ENCODE measurements at places on chromosomes 16 and 17.

GRCh38 chr17:83083368-83084201 lies 4.2 kb downstream of the METRNL start:
- DNase-seq: peak; percentile 47

- no peak for DNase-seq
These were observed 18.4 kb upstream of the USP36 start for GRCh38 chr17:78859051-78859450.

GRCh38 chr17:50689956-50690886 lies 17.5 kb downstream of the ANKRD40 start:
- DNase-seq: no peak

DNA sequence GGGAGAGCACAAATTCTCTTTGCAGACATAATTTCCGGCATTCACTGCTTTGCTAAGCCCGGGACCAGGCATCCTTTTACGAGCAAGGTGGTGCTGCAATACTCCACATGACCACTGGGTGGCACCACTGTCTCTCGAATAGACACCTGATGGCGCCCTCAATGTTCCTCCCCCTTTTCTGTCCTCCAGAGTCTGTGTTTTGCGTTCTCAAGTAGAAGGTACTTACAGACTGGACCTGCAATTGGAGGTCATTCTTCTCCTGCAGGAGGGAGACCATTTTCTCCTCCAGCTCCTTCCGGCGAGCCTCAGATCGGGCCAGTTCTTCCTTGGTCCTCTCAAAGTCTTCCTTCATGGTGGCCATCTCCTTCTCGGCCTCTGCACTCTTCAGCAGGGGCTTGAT lies 45.2 kb downstream of the MYH13 start:
- DNase-seq: peak; percentile 49

DNA sequence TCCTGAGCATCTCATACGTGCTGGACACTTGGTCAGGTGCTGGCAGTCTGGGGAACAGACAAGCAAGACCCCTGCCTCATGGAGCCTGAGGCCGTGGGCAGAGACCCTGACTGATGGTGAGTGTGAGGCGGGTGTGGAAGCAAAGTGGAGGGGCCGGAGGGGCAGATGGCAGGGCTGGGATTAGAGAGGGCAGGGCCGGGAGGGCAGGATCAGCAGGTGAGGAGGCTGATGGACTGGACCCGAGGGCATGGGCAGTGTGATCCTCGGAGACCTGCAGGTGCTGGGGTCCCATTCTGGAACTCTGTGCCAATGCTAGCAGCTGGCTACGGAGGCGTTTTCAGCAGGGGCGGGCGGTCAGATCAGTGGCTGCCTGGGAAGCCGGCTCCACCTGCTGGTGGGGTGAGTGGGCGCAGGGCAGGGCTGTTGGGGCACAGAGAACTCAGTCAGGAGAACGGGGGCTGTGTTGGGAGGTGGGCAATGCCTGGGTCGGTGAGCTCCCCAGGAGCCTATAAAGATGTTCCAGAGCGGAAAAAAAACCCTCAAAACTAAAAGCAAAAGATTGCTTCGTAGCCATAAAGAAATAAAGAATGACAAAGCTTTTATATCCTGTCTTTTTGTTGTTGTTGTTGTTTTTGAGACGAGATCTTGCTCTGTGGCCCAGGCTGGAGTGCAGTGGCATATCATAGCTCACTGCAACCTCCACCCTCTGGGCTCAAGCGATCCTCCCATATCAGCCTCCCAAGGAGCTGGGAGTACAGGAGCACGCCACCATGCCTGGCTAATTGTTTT lies 8.9 kb upstream of the C16orf74 start:
- no peak for DNase-seq

DNA sequence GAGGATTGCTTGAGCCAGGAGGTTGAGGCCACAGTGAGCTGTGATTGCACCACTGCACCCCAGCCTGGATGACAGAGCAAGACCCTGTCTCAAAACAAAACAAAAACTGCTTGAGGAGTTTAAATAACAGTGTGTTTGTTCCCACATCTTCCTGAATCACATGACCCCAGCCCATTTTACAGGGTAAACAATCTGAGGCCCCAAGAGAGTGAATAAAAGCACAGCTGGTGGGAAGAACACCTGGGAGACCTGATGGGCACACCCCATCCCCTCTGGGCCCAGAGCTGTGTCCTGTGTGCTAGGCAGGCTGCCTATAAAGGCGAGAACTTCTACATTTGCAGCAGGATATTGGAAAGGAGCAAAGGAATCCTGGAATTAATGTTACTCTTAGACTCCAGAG lies 69.6 kb downstream of the PLXDC1 start:
- DNase-seq: no peak

DNA sequence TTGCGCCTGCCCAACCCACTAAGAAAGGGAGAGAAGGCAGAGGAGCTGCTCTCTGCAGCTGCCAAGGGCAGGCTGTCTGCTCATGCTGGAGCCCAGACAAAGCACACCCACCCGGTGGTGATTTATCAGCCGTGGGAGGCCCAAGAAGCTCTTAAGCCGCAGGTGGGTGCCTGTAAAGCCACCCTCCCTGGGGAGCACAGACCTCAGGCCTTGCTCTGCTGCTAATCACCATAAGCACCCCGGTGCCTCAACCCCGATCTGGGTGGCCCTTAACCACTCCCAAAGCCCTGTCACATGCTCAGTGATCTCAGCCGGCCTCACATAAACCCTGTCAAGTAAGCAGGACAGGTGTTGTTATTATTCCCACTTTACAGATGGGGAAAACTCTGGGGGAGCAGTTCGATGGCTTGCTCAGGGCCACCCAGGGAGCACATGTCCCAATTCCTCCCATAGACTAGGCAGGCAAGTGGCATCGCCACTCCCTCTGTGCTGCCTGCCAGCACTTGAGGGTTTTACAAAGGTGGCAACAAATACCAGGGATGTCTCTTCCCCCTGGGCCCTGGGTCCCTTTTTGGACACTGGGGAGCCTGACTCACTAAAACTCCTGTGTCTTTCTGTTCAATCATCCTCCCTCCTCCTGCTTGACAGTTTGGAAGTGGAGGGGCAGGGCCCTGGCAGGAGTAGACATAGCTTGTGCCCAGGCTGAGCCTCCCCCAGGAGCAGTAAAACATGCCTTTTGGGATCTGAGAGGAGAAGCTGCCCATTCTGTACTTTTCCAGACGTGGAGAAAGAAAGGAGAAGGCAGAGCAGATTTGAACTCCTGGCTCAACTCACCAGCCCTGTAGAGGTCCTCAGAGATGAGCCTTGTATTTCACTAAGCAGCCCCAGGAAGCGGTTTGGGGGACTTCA lies 299.3 kb downstream of the SOX9 start:
- DNase-seq: no peak

DNA sequence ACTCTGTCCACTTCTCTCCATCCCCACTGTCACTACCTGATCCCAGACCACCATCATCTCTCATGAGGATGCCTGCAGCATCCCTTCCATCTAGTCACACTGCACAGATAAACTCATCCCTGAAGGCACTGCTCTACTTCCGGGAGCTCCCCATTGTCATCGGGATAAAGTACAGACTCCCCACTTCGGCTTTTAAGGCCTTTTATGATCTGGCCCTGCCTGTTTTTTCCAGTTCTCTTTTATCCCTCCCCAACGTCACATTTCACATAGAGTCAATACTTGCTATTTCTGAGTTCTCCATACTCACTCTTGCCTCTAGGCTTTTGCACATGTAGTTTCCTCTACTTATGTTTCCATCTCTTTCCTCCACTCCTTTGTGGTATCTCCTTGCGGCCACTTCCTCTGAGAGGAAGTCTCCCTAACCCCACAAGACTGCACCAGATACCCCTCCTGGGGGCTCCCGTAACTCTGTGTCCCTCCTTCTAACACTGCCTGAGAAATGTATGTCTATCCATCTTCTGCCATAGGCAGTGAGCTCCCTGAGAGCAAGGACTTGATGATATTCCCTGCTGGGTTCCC lies 66.9 kb downstream of the COPRS start:
- no peak for DNase-seq

DNA sequence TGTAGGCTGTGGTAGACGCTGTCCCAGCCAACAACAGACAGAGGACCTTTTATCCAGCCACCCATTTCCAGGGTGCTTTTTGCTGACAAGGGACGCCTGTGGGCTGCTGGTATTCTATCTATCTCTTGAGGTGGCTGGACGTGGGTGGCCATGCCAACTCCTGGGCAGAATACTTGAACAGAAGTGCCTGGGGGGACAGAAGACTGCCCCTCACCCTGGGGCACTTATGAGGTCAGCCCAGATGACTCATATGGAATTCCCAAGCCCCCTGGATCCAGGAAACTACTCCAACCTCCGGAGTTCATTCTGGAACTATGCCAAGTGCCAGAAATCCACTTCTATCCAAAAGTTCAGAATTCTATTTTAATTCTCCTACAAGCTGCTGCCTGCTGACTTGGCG lies 61.3 kb downstream of the CDRT4 start:
- no peak for DNase-seq

- DNase-seq: no peak
These were observed 375.3 kb downstream of the WWOX start for GRCh38 chr16:78474762-78475161.

DNA sequence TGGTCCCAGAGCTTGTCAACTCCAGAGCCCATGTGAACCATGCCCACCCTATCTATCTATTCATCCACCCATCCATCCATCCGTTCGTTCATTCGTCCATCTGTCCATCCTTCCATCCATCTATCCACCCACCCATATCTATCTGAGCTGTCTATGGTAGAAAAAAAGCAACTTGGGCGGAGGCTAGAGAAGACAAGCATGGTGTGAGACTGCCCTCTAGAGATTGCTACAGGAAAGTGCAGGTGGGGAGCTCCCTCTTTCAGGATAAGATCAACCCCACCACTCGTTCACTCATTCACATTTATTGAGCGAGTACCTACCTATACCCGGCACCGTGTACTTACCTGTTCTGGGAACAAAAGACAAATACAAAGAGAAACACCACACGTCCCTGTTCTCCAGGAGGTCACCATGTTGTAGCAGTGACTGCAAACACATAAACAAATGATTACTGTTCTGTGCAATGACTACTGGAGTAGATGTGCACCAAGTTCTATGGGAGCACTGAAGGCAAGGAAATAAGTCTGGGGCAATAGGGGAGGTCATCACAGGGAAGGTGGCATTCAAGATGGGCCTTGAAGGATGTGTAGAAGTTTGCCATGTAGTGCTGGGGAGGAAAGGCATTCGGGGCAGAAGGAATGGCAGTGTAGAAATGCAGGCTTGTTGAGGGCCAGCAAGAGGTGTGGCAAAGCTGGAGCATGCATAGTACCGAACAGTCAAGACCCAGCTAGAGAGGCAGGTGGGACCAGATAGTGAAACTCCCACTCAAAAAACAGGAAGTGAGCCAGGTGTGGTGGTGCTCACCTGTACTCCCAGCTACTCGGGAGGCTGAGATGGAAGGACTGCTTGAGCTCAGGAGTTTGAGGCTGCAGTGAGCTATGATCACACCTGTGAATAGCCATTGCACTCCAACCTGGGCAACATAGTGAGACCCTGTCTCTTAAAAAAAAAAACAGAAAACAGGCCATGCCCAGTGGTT lies 13.4 kb upstream of the ATP5MC1 start:
- peak; percentile 42 for DNase-seq

GRCh38 chr16:84566545-84567257 lies 51.2 kb downstream of the COTL1 start:
- DNase-seq: no peak
